KBM-7 (cell line): ENCODE measurements at places on chromosomes 4 and X.
A peak's percentile ranks its signal among the peaks of the same experiment; 100 is the strongest.

DNA sequence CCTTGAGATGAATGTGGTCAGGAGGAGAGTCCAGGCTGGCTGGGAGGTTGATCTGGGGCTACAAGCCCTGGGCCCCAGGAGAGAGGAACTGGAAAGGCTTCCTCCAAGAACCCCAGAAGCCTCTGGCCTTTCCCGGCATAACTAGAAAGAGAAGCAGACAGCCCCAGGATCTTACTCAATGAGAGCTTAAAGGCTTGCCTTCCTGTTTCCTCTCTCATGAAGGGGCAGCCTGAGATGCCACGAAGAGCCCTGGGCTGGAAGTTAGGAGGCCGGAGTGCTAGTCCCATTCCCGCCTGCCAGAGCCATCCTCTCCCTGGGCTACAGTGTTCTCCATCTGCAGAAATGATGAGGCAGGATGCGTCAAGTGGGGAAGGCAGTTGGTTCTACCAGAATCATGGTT, 20.1 kb upstream of the XPNPEP2 start:
- no peak for DNase-seq

DNA sequence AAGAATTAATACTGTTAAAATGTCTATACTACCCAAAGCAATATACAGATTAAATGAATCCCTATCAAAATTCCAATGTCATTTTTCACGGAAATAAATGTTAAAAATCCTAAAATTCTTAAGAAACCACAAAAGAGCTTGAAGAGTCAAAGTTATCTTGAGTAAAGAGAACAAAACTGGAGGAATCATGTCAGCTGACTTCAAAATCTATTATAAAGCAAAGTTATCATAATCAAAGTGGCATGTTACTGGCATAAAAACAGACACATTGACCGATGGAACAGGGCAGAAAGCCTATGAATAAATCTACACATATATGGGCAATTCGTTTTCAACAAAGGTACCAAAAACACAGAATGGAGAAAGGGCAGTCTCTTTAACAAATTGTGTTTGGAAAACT, 579.0 kb downstream of the INPP4B start:
- no peak for DNase-seq

GRCh38 chr4:158327525-158327924, 117.2 kb downstream of the TMEM144 start:
- no peak for DNase-seq

- DNase-seq = no peak
Measured at GRCh38 chr4:68466751-68467150, 19.5 kb downstream of the TMPRSS11E start.

GRCh38 chr4:79358438-79358837, 32.6 kb upstream of the NAA11 start:
- DNase-seq = no peak

DNA sequence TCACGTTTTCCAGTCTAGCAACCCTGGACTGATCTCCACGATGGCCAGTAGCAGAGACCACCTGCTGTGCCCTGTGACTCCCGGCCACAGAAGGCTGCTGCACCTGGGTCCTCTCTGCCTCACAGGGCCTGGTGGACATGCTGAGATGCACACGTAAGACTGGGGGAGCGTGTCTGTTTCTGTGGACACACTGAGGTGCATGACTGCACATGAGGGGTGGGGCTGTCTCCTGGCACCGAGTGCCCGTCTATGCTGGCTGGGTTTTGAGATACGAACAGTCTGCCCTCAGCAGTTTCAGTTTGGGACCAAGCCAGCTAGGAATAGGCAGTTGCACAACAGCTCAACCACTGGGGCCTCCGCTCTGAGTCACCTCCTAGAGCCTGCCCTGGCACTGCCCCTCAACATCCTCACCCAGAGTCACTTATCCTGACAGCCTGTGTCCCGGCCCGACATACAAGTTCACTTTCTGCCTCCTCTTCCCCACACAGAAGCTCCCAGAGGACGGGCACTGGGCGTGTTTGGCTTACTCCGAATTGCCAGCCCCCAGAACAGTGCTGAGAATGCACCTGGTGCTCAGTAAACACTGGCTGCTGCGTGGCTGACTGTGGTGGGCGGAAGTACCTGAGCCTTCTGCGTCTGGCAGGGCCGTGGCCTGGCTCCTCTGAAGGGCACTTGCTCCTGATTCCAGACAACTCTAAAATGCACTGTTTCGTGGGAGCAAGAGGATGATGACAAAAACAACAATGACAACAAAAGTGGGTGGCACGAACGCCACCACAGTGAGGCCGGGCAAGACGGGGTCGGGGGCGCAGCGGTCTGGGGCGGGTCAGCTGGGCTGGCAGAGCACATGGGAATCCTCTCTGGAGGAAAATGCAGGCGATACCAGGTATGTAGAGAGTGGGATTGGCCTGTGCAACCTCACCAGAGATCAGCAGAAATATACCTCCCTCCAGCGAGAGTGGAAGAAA, 30.9 kb downstream of the RNF212 start:
- peak; percentile 3 for DNase-seq

GRCh38 chrX:47366041-47366722, 4.2 kb upstream of the ZNF157 start:
- peak; percentile 89 for DNase-seq

DNA sequence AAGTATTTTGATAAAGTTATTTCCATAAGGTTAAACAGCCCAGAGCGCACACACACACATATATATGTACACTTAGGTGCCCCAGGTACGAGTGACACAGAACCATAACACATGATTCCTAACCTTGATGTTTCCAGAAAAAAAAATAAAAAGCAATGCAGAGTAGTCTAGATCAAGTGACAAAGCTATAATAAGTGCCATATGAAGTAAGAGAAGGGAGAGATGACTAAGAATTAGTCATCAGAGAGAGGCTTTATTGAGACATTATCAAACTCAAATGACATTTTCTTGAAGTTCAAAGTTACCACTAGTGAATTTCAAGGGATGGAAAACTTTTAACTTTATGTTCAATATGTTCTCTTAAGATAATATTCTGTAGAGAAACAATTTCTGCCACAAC, 215.0 kb downstream of the HTR2C start:
- DNase-seq = no peak

GRCh38 chr4:113781439-113782040, 20.0 kb upstream of the CAMK2D start:
- DNase-seq = no peak

DNA sequence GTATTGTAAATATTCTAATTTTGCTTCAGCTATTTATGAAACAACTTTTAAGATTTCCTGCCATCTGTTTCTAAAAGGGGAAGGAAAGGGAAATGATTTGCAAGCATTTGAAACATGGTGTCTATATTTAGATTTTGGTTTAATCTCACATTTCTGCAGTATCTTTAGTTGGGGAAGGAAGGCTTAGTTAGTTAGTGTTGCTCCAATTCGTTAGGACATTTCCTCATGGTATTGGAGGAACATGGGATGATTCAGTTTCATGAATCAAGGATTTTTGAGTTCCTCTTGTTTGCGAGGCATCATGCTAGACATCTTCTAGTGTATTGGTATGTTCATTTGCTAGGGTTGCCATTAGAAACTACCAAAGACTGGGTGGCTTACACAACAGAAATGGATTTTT, 20.5 kb upstream of the TMEM192 start:
- peak; percentile 75 for DNase-seq

GRCh38 chrX:151919610-151920009, 6.9 kb downstream of the MAGEA4 start:
- DNase-seq = no peak

DNA sequence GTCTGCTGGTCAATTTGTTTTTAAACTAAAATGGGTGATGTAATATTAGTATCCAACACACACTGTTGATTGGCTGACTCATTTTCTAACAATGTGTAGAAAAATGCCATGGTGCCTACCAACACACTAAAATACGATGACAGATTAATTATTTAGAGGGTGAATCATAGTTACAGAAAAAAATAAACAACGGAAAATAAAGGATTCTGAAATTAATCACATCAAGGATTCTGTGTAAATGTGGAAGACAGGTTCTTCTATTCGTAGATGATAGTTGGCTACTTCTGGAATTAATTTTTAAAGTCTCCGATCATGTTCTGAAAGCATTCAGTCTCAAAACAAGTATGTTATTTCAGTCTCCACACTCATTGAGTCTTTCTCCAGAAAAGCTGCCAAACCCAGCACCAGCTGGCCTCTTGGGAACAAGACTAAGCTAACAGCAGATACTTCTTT, 8.2 kb upstream of the IQCM start:
- DNase-seq = no peak

DNA sequence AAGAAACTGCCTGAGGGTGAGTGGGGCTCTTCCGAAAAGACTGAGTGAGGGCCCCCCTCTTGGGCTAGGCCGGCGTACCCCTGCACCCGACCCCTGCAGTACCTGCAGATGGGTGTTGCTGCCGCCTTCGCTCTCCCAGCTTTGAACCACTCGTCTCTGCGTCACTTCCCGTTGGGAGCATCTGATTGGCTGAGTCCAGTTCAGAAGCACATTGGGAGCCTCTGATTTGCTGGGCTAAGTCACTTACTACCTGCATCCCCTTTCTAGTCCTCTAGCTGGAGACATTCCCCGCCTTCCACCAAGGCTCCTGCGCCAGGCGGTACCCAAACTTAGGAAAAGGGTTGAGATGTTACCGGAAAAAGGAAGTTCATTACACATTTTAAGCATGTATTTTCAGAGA, 20.4 kb upstream of the WWC2 start:
- no peak for DNase-seq

DNA sequence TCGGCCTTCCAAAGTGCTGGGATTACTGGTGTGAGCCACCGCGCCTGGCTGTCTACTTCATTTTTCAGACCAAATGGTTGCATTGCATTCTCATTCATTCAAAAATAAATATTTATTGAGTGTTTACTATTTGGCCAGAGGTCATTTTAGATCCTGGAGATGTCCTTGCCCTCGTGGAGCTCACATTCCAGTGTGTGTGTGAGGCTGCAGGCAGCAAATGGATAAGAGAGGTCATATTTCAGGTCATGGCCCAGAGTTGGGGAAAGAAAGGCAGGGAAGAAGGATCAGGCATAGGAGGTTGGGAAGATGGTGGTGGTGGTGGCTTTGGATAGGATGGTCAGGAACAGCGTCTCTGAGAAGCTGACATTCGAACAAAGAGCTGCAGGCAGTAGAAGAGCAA, 119.1 kb downstream of the CEP135 start:
- no peak for DNase-seq

- DNase-seq = no peak
Measured at GRCh38 chr4:146762016-146762415, 123.3 kb downstream of the POU4F2 start.

DNA sequence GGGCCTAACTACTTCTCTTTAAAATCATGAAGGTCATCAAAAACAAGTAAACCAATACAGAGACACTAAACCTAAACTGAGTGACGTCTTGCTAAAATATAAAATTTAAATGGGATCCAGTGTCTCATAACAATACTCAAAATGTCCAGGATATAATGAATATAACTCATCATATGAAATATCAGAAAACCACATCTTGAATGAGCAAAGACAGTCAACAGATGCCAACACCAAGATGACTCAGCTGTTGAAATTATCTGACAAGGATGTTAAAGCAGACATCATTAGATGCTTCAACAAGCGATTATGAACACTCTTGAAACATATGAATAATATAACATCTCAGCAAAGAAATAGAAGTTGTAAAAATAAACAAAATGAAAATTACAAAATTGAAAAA, 8.3 kb downstream of the NAP1L2 start:
- no peak for DNase-seq

DNA sequence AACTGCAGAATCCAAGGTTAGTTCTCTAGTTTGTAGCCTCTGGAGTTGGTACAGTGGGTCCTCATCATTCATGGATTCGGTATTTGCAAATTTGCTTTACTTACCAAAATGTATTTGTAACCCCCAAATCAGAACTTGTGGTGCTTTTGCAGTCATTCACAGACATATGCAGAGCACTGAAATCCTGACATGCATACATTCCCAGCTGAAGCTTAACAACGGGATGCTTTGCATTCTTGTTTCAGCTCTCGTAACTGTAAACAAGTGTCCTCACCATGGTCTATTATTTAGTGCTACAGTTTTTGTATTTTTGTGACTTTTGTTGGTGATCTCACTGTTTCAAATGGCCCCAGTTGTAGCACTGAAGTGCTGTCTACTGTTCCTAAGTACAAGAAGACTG, 16.1 kb downstream of the BEND4 start:
- no peak for DNase-seq

GRCh38 chr4:185966997-185967775, 101.8 kb upstream of the TLR3 start:
- no peak for DNase-seq

GRCh38 chrX:64150775-64151174, 54.7 kb downstream of the AMER1 start:
- no peak for DNase-seq

DNA sequence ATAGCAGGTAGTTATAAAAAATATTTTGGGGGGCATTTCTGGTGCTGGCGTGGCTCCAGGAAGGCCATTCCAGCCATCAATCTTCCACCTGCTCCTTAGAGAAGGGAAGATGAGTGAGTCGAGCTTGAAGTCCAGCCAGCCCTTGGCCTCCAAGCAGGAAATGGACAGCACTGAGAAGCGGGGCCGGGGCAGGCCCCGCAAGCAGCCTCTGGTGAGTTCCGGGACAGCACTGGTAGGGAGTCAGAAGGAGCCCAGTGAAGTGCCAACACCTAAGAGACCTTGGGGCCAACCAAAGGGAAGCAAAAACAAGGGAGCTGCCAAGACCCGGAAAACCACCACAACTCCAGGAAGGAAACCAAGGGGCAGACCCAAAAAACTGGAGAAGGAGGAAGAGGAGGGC, 29.2 kb upstream of the COX18 start:
- no peak for DNase-seq

DNA sequence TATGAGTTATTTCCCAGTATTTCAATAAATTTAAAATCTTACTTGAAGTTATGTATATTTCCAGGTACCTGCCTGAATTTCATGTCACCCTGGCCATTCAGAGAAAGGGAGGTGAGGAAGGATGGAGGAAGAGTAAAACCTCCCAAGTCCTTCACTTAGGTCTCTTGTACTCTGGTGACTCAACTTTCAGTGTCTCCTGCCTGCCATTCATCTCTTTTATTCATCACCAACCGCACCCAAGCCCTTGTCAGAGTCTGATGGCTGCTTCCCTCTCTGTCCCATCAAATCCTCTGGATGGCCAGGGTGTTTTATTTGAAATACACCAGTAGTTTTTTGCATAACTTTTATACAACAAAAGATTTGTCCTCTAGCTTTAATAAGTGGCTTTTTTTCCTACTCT, 17.8 kb downstream of the TMPRSS11E start:
- no peak for DNase-seq

GRCh38 chr4:1116838-1117237, 3.5 kb upstream of the RNF212 start:
- DNase-seq = no peak
